Hippocampal formation (tissue), 2 donors: ENCODE measurements at places on chromosomes 16 and 17.

GRCh38 chr17:1946021-1946932, 78.9 kb downstream of the RTN4RL1 start:
- DNase-seq, result no peak

- no peak for DNase-seq
Measured at GRCh38 chr17:76881408-76881807, 13.2 kb downstream of the MGAT5B start.

DNA sequence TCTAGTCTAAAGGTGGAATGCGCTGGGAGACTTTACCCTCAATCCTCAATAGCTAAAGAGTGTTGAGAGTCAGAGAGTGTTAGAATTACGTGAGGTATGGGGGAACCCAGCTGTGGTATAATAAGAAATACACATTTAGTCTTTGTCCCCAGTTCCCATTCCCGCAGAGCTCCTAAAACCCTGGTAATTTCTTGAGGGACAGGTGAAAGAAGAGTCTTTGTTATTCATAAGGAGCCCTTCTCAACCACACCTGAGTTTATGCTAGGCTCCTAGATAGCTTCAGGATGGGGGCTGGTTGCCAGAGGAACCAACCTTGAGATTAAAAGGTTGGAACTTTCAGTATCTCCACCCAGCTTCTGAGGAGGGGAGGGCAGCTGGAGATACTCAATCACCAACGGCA, 5.8 kb downstream of the ZNF18 start:
- DNase-seq, result no peak

DNA sequence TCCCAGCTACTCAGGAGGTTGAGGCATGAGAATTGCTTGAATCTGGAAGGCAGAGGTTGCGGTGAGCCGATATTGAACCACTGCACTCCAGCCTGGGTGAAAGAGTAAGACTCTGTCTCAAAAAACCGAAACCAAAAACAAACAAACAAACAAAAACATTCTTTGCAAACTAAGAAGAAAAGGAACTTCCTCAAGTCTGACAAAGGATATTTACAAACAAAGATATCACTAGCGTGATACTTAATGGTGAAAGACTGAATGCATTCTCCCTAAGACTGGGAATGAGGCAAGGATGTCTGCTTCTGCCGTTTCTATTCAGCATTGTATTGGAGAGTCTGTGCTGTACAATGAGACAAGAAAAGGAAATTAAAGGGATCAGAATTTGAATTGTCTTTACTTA, 10.5 kb upstream of the MPO start:
- no peak for DNase-seq

DNA sequence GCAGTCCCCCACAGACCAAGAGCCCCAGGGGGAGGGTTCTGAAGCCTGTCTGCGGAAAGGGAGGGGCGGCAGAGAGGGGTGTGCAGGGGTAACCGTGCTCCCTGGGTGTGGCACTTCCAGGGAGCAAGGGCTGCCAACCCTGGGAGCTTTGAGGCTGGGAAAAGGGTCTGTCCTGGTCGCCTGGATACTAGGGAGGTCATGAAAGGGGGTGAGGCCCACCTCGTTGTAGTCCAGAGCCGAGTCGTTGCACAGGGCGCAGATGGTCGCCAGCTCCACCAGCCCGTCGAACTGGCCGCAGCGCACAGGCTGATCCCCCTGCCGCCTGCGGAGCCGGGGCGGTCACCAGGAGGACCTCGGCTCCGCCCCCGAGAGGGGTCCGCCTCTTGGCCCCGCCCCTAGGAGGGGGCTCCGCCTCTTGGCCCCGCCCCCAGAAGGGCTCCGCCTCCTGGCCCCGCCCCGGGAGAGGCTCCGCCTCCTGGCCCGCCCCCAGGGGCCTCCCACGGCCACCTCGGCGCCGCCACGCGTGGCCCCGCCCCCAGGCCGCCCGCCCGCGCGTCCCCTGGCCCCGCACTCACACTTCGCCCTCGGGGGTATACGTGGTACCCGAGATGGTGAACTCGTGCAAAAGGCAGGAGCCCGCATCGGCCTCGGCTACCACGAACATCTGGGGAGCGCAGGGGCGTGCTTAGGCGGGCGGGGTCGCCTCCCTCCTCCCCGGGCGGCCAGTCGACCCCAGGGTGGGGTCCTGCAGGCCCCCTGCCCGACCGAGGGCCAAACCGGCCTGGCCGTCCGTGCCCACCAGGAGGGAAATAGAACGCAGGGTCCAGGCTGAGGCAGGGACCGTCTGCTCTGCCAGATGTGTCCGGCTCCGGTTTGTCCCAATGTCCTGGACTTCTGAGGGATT, 19.5 kb downstream of the ATP2A3 start:
- no peak for DNase-seq

GRCh38 chr17:5019475-5019956, 15.7 kb downstream of the SLC52A1 start:
- no peak for DNase-seq

GRCh38 chr17:81976332-81977210, 858 bp upstream of the ASPSCR1 start:
- DNase-seq, result no peak

GRCh38 chr17:45871718-45872117, 22.6 kb upstream of the MAPT start:
- no peak for DNase-seq

GRCh38 chr17:7705269-7706255, 560 bp downstream of the EFNB3 start:
- DNase-seq, result no peak

GRCh38 chr17:1011138-1011537, 14.2 kb downstream of the TIMM22 start:
- no peak for DNase-seq

DNA sequence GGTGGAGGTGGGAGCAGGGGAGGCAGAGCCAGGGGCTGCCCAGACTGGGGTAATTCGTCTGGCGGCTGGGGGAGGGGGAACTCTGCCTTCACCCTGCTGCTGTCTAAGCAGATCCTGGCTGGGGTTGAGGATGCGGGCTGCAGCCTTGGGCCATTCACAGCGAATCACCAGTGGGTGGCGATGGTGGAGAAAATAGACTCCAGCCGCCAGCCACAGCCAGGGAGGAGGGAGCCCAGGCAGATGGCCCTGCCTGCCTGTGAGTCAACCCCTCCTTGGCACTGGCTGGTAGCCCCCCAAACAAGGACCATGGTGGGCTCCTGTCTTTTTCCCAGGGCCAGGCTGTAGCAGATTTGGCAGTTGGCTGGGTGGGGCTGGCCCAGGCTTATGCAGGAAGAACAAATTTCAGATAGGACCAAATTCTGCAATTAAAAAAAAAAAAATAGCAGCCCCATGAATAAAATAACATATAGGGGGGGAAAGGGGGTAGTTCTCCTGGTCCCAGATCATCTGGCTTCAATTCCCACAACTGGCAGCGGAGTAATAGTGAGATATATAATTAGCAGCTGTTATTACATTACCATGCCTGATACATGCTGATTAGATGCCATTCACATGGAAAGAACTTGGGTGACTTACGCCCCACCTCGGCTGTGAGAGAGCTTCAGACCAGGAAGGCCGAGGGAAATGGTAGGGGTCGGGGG, 41.5 kb upstream of the CDH5 start:
- DNase-seq, result peak; percentile 23

DNA sequence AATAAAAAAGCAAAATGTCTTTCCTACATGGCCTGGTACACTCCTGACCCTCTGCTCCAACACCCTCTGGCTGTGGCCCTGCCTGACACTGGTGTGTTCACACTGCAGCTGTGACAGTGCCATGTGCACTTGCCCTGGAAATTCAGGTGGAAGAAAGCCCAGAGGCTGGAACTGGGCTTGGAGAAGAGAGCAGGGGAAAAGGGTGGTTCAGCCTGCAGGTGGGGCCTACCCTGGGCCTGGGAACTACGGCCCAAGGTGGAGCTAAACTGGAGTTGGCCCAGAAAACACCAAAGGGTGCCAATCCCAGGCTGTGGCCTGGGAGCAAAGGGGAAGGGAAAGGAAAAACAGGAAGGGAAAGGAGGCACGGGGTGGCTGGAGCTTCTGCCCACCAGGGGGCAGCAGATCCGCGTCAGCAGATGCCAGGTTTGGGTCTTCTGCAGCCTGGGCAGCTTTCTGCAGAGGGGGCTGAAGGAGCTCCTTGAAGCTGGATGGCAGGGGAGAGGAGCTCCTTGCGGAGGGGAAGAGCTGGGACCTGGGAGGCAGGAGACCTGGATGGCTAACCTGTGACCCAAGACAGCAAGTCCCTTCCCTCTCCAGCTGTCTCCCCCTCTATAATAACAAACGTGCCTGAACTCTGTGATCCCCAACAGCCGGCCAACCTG, 15.4 kb upstream of the CTCF start:
- peak; percentile 15 for DNase-seq

DNA sequence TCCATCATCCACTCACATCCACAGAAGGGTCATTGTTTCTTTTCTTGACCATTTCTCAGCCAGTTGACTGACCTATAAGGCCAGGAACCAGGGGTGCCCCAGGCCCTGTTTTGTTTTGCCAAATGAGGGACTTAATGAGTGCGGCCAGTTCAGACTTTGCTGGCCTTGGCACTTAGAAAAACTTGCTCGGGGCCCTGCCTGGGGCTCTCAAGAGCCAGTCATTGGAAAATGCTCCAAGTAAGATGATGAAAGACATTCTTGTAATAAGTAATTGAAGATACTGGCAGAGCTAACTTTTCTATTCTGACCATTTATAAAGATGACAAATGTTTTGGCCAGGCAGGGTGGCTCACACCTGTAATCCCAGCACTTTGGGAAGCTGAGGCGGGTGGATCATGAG, 29.0 kb upstream of the CLEC18B start:
- no peak for DNase-seq

GRCh38 chr16:11129378-11129781, 126.6 kb downstream of the SOCS1 start:
- DNase-seq, result no peak

GRCh38 chr16:30112197-30113030, 923 bp downstream of the GDPD3 start:
- DNase-seq, result no peak

- DNase-seq, result no peak
Measured at GRCh38 chr16:1279945-1280589, 24.2 kb downstream of the TPSD1 start.

GRCh38 chr17:56777859-56778258, 55.9 kb downstream of the C17orf67 start:
- no peak for DNase-seq

DNA sequence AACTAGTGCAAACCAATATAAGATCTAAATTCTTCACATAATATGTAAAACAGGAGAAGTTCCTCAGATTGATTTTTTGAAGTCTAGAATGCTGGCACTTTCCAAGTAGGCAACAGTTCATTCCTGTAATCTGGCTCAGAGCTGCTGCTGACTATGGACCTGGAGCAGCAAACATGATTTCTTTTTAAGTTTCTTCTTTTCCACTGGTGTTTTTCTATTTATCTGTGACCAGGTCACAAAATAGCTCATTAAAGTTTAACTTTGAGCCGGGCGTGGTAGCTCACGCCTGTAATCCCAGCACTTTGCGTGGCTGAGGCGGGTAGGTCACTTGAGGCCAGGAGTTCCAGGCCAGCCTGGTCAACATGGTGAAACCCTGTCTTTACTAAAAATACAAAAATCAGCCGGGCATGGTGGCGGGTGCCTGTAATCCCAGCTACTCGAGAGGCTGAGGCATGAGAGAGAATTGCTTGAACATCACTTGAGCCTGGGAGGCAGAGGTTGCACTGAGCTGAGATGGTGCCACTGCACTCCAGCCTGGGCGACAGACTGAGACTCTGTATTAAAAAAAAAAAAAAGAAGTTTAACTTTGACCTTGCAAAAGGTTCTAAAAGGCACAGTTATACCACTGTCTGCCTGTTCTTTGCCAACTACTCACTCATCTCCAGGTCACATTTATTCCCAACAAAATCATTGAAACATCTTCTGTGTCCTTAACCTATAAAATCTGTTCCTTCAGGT, 29.4 kb upstream of the SLC13A2 start:
- DNase-seq, result no peak

GRCh38 chr17:36089339-36089865, 541 bp downstream of the CCL3 start:
- DNase-seq, result no peak

GRCh38 chr17:2602597-2603017, 9.2 kb downstream of the PAFAH1B1 start:
- DNase-seq, result no peak

DNA sequence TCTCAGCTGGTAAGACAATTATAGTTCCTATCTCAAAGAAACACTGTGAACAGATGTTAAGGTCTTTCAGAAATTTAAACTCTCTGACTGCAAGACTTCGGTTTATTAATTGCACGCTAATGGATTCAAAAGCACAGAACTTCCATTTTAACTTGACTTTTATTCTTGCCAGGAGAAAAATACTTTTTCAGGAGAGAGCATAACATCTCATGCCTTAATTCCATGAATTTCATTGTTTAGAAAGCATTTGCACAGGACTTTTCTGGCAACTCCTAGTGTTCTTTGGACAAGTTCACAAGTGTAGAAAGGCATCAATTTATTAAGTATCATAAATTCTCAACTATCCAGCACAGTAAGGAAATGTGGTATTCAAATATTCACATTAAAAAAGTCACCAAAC, 22.4 kb downstream of the STX8 start:
- no peak for DNase-seq

DNA sequence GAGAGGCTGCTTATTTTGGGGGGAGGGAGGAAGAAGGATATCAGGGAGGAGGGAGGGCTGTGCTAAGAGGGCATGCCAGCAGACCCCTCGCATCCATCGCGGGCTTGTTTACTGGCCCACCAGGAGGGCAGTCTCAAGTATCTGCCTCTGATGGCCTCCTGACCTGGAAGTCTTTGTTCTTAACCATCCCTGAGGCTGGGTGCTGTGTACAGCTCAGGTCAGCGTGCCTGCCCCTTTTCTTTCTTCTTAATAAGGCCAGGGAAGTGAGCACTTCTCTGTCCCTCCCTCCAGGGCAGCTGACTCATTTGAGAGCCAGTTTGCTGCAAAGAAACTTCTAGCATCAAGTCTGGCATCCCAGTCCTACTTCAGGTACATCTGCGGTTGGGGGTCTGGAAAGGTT, 157.0 kb downstream of the CCDC182 start:
- no peak for DNase-seq

DNA sequence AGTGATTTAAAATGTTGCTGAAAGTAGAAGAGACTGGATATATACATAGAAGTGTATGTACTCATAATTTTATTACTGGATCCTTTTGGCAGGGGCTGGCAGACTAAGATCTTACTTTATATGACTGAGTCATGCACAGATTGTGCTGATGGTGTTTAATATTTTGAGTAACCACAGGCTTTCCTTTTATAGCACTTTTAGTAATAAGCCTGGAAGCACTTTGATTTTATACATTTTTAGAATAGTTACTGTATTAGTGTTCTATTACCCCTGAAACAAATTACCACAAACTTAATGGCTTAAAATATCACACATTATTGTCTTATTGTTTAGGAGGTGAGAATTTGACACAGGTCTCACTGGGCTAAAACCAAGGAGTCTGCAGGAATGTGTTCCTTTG, 113.4 kb upstream of the CDH8 start:
- no peak for DNase-seq
